ENCODE measurements at places on chromosomes 11 and 22. TPM values are rescaled to one million over a fixed set of nuclear protein-coding genes. Genes with fewer than 3 reads are reported as not detected.

DNA sequence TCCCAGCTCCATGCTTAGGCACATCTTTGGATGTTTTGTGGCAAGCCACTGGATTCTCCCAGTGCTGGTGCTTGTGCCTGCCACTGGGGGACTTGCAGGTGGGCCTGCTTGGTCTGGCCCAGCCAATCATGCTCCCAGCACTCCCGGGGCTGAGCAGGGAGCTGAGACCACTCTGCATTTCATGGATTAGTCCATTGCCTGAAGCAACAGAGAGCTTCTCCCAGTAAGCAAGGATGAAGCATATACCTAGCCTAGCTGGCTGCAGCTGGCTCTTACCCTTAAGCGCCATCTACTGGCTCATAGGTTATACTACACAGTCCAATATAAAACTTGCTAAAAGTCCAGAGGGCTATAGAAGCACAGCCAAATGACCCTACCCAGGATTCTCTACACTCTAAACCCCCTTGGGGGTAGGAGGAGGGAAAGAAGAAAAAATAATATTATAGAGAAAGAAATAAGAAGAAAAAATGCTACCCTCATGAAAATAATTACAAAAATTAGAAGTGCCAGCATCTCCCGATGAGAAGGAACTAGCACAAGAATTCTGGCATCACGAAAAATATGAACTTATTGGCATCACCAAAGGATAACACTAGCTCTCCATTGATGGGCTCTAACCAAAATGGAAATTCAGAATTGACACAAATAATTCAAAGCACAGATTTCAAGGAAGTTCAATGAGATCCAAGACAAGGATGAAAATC, 275.3 kb downstream of the C11orf87 start:
- H3K36me3 ChIP-seq = no peaks in the 10 kb centered on the region
- no peak overlapping the region for H3K4me3 ChIP-seq
- H3K4me1 ChIP-seq = no peaks in the 10 kb centered on the region
- DNase-seq = no peak
- no peak overlapping the region for H3K27ac ChIP-seq

DNA sequence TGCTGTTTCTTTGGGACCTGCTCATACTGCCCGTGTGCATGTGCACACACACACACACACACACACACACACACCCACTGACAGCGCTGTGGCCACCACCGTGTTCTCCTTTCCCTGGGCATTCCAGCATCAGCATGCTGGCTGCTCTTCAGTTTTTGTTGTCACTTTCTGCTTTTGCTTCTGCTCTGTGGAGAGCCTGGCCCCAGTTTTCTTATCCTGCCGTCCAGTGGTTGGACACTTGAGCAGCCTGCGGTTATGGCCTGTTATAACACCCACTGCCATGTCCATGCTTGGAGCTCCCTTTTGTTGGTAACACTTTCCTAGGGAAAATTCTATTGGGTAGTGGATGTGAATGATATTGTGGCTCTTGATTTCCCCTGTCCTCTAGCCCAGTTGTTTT, 83.6 kb downstream of the OSBP2 start:
- no peak overlapping the region for H3K4me3 ChIP-seq
- H3K27ac ChIP-seq = no peak overlapping the region

Gene PGA5
- 0.19 TPM for total RNA-seq

DNA sequence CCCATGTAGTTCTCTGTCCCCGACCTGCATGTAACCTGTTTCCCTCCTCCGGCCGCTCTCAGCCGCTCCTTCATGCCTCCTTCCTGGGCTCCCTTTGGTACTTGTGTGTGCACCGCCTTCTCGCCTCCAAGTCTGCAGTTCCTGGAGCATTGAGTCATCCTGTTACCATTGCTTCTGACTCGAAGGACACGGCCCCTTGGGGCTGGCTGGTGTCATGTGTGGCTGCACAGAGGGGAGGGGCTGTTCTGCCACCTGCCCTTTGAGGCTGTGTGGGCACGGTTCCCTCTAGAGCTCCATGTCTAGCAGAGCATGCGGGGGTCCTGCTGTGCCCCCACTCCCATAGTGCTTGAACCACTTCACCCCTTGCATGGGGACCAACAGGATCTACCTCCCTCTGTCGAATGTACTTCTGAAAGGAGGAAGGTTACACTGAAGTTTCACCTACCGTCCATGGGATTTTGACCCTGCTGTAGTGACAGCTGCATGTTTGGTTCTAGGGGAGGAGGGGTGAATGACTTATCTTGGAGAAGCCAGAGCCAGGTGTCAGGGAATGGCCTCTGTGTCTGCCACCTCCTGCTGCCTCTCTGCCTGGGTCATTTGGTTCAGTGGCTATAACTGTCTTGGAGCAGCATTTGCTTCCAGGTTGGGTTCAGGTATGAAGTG, 39.6 kb downstream of the BCR start:
- peak overlapping the region; percentile 58 for H3K4me3 ChIP-seq
- H3K27ac ChIP-seq = peak overlapping the region; percentile 88
- H3K27me3 ChIP-seq = no peaks in the 10 kb centered on the region
- no peaks in the 10 kb centered on the region for H3K36me3 ChIP-seq
- H3K4me1 ChIP-seq = peaks cover 89% of the 10 kb centered on the region

- H3K4me1 ChIP-seq = no peaks in the 10 kb centered on the region
- no peak overlapping the region for H3K27ac ChIP-seq
- H3K4me3 ChIP-seq = no peak overlapping the region
Observed at GRCh38 chr11:121928597-121929580, 187.1 kb downstream of the BLID start.

- H3K4me3 ChIP-seq = no peak overlapping the region
- H3K36me3 ChIP-seq = no peaks in the 10 kb centered on the region
- peaks cover 12% of the 10 kb centered on the region for H3K4me1 ChIP-seq
- no peak overlapping the region for H3K27ac ChIP-seq
Observed at GRCh38 chr11:2537896-2538724, 93.3 kb downstream of the KCNQ1 start.

DNA sequence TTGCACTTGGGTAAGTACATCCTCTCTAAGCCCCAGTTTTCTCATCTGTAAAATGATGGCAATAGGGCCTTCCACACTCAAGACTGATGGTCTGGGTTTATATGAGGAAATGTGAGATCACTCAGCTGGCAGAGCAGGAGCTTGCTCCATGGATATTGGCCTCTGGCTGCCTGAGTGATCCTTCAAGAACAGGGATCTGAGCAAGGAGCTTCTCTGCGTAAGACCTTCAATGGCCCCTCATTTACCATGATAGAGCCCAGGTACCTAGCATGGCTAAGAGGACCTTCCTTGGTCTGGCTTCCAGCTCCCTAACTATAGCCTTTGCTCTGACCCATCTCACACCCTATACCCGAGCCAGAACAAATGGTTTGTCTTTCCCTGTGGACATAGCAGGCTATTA, 5.5 kb downstream of the ROBO4 start:
- DNase-seq = no peak
- no peak overlapping the region for H3K4me3 ChIP-seq
- H3K36me3 ChIP-seq = no peaks in the 10 kb centered on the region
- no peaks in the 10 kb centered on the region for H3K27me3 ChIP-seq
- H3K27ac ChIP-seq = no peak overlapping the region

- H3K4me3 ChIP-seq = no peak overlapping the region
- DNase-seq = no peak
- H3K36me3 ChIP-seq = no peaks in the 10 kb centered on the region
- H3K27ac ChIP-seq = no peak overlapping the region
Observed at GRCh38 chr11:109606256-109606655, 184.3 kb downstream of the C11orf87 start.

Gene OR52N4
- total RNA-seq = 0.09 TPM

GRCh38 chr11:96197801-96198701, 144.9 kb downstream of the MAML2 start:
- no peak for DNase-seq
- no peak overlapping the region for H3K27ac ChIP-seq
- no peaks in the 10 kb centered on the region for H3K27me3 ChIP-seq

Gene KCNJ11
- total RNA-seq = 0.42 TPM

DNA sequence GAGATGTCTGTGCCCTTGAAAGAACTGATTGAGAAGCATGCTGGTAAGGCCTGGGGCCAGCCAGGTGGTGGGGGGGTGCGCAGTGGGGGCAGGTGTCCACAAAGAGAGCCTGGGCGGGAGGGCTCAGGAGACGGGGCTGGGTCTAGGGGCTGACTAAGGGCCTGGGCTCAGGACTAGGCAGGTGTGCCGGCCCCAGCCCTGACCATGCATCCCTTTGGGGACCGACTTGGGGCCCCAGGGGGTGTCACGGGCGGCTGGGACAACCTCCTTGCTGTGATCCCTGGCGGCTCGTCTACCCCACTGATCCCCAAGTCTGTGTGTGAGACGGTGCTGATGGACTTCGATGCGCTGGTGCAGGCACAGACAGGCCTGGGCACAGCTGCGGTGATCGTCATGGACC, 4.4 kb downstream of the NDUFV1 start:
- no peak overlapping the region for H3K27ac ChIP-seq
- no peak overlapping the region for H3K4me3 ChIP-seq
- no peaks in the 10 kb centered on the region for H3K27me3 ChIP-seq
- H3K4me1 ChIP-seq = peaks cover 40% of the 10 kb centered on the region
- no peak for DNase-seq
- H3K36me3 ChIP-seq = peaks cover 46% of the 10 kb centered on the region

DNA sequence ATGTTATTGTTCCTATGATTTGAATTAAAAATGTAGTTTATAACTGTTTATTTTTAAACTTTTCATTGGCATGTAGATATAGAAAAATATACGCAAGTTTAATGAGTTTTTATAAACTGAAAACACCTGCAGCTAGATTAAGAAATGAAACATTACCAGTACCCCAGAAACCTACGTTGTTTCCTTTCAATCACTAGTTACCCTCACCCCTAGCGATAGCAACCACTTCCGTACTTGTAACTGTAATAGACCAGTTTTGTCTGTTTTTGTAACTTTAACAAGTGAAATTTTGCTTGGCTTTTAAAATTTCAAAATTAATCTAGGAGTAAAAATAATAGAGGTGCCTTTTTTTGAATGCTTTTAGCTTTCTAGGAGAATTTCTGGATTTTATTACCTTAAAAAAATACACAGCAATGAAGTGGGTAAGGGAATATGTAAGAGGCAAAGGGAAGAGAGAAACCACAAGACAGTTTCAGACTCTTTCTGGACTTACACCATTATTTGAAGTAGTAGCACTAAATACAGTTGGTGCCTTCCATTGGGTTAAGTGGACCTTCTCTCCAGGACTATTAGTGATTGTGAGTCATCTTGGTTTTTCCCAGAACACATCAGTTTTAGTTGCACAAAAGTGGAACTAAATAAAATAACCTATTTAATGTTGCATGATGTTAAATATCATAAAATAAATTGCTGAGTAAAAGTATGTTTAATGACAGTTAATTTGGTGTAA, 18.7 kb upstream of the NAT10 start:
- H3K4me3 ChIP-seq = no peak overlapping the region
- no peak for DNase-seq

Gene TUT1
- total RNA-seq = 7.8 TPM

Gene CDCA5
- total RNA-seq = 26.8 TPM

DNA sequence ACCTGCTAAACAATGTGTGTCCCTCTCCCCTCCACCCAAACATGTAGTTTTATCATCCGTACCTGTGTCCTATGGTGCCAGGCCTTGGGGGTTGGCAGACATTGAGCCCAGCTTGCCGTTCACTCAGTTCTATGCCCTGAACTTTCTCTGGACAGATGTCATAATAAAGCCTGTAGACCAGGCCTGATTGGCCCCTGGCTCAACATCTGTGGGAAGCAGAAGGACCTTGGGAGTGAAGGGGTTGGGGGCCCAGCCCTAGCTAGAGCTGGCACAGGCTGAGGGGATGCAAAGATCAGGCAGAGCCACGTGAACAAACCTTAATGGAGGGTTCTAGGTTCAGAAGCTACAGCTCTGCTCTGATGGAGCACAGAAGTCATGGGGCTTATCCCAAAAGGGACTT, 600.6 kb downstream of the BUD13 start:
- no peak overlapping the region for H3K27ac ChIP-seq
- no peak overlapping the region for H3K4me3 ChIP-seq
- no peaks in the 10 kb centered on the region for H3K36me3 ChIP-seq
- no peaks in the 10 kb centered on the region for H3K27me3 ChIP-seq
- no peak for DNase-seq
- no peaks in the 10 kb centered on the region for H3K4me1 ChIP-seq

Gene GUCY1A2
- 0.94 TPM for total RNA-seq

DNA sequence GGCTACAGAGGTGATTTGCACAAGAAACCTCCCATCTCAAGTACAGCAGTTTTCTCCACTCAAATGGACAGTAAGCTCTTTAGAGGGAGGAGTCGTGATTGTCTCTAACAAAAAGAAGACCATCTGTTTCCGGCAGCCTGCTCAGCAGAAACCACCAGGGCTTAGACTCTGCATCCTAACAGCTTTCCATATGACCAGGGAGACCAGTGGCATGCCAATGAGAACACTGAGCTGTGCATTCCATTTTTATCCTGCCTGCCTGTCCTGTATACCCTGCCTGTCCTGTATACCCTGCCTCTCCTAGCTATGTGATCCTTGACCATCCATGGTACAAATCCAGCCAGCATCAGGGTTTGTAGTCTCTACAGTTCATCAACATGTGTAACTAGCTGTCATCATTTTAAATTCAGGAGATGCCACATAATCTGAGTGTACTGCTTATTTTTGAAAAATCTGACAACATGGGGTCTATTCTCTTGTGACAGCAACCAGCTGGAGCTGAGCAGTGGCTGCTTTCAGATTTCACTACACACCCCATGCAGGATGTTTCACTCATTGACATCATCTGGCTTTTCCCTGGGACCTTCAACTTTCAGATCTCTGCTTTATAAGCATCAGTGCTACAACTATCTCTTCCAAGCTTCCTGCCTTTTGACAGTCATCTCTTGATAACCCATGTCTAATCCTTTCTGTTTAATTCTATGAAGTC, 50.5 kb upstream of the POU2AF2 start:
- H3K27ac ChIP-seq = no peak overlapping the region
- no peaks in the 10 kb centered on the region for H3K36me3 ChIP-seq
- no peaks in the 10 kb centered on the region for H3K4me1 ChIP-seq
- no peak for DNase-seq
- H3K4me3 ChIP-seq = no peak overlapping the region

GRCh38 chr22:28015046-28015425, 96.0 kb upstream of the PITPNB start:
- peaks cover 8% of the 10 kb centered on the region for H3K4me1 ChIP-seq
- no peak overlapping the region for H3K4me3 ChIP-seq
- DNase-seq = no peak
- no peaks in the 10 kb centered on the region for H3K36me3 ChIP-seq
- no peaks in the 10 kb centered on the region for H3K27me3 ChIP-seq

DNA sequence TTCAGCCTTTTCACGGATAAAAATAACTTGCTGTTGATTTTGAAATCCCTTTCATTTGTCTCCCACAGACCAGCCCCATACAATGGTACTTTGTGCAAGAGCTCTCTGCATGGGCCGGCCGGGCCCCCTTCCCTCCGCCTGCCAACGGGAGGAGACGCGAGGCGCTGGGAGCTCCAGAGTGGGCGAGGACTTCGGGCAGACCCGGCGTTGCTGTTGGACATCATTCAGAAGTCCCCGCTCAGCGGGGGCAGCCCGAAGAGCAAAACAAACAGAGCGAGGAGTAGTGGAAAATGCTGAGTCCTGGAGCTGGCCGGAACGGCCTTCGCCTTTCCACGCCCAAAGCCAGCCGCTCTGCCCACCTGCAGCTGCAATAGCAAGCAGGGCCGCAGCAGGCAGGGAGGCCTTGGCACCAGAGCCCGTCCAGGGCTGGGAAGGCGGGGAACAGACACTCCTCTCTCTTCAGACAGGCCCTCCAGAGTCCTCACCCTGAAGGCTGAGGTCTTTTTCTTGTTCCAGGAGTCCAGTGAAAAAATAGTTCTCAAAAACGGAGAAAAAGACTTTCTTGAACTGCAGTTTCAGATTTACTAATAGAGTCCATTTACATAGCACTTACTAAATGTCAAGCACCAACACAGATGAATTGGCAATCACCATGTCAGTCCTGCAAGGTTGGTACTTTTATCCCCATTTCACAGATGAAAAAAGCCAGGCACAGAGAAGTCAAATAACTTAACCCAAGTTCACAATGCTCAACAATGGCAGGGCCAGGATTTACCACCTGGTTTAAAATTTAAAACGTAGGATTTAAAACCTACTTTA, 135.5 kb downstream of the ETS1 start:
- H3K36me3 ChIP-seq = peaks cover 12% of the 10 kb centered on the region
- H3K4me1 ChIP-seq = peaks cover 44% of the 10 kb centered on the region
- H3K4me3 ChIP-seq = no peak overlapping the region
- no peaks in the 10 kb centered on the region for H3K27me3 ChIP-seq
